ENCODE measurements at places on chromosomes 5 and 9.
A peak's percentile ranks its signal among the peaks of the same experiment; 100 is the strongest.

- DNase-seq = peak; percentile 48
Measured at GRCh38 chr5:103232393-103232999, 26.1 kb upstream of the MACIR start.

GRCh38 chr5:5017827-5018577 is 122.1 kb upstream of the ADAMTS16 start:
- peak; percentile 98 for DNase-seq

DNA sequence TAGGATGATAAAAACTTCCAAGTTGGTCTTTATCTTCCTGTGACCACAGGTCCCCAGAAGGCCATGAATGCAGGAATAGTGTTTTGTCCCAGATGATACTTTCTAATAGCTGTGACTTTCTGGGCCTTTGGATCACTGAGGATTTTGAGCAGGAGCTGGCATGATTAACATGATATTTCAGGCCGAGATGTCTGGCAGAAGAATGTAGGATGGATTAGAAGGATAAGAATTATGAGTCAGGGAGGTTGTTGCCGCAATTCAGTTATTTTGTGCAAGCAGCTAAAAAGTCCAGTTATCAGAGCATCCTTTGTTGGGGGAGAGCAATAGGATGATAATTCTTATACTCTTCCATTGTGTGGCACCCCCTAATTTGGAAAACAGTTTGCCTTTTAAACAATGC is 189.7 kb downstream of the PSAT1 start:
- no peak for DNase-seq

DNA sequence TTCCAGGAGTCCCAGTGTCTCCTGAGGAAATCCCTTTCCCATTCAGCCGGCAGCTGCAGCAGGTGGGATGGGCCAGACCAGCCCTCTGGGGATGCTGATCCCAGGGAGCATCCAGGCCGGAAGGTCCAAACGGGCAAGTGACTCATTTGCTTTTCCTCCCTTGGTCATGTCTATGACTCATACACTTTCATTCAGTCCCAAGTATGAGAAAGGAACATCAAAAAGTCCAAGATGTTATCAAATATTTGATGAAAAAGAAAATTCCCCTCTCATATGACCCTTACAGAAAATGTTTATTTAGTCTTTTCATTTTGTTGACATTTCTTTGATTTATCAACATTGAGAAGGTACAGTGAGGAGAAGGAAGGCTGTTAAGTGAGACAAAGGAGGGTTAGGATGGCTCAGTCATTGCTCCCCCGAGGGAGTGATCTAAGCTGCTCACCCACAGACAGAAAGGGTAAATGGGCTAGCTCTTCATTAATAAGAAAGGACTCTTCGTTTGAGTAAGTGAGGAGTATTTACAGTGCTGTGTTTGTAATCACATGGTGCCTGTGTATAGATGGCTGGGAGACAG is 117.6 kb upstream of the ANKRD55 start:
- DNase-seq = peak; percentile 99

- no peak for DNase-seq
Measured at GRCh38 chr9:88826181-88826580, 165.1 kb upstream of the S1PR3 start.

GRCh38 chr9:11159318-11159862 is 546.6 kb upstream of the PTPRD start:
- DNase-seq = no peak

- no peak for DNase-seq
Measured at GRCh38 chr9:137031904-137032640, at the start of gene FUT7. TSS of gene FUT7 (minus strand) at chr9:137032088. CDS start at chr9:137031991, 97 bp downstream.

GRCh38 chr5:168822745-168823281 is 243.6 kb upstream of the PANK3 start:
- no peak for DNase-seq

- peak; percentile 13 for DNase-seq
Measured at GRCh38 chr5:113293068-113293974, 141.5 kb downstream of the TSSK1B start.

- DNase-seq = peak; percentile 33
Measured at GRCh38 chr5:35651002-35651756, 33.5 kb downstream of the SPEF2 start.

- DNase-seq = peak; percentile 100
Measured at GRCh38 chr9:110752766-110753165, 84.2 kb downstream of the MUSK start.

GRCh38 chr9:65426231-65426630 is 141.2 kb upstream of the FOXD4L5 start:
- no peak for DNase-seq

- DNase-seq = no peak
Measured at GRCh38 chr5:150624334-150625163, 15.9 kb upstream of the SYNPO start.

All from RPMI7951 (cell line).